ENCODE measurements at places on chromosomes 13 and 19. TPM values are rescaled to one million over a fixed set of nuclear protein-coding genes. Genes with fewer than 3 reads are reported as not detected.

GRCh38 chr19:57935731-57936130, 529 bp upstream of the ZNF418 start:
- H3K27ac ChIP-seq = no peak overlapping the region
- peaks cover 14% of the 10 kb centered on the region for H3K4me1 ChIP-seq
- H3K4me3 ChIP-seq = no peak overlapping the region
- H3K27me3 ChIP-seq = no peaks in the 10 kb centered on the region
- H3K36me3 ChIP-seq = peaks cover 16% of the 10 kb centered on the region

GRCh38 chr19:39951686-39952085, 17.3 kb upstream of the FCGBP start:
- H3K4me1 ChIP-seq = no peaks in the 10 kb centered on the region
- no peaks in the 10 kb centered on the region for H3K27me3 ChIP-seq
- H3K36me3 ChIP-seq = no peaks in the 10 kb centered on the region
- H3K4me3 ChIP-seq = no peak overlapping the region

- no peak overlapping the region for H3K27ac ChIP-seq
- H3K36me3 ChIP-seq = no peaks in the 10 kb centered on the region
- H3K4me1 ChIP-seq = no peaks in the 10 kb centered on the region
Measured at GRCh38 chr13:99303863-99304521, 3.2 kb downstream of the GPR183 start.

- no peaks in the 10 kb centered on the region for H3K27me3 ChIP-seq
- H3K36me3 ChIP-seq = no peaks in the 10 kb centered on the region
- H3K4me3 ChIP-seq = no peak overlapping the region
- DNase-seq = peak; percentile 91
- H3K27ac ChIP-seq = peak overlapping the region; percentile 81
- H3K4me1 ChIP-seq = peaks cover 78% of the 10 kb centered on the region
Measured at GRCh38 chr19:4374498-4375163, 25.7 kb downstream of the SH3GL1 start.

DNA sequence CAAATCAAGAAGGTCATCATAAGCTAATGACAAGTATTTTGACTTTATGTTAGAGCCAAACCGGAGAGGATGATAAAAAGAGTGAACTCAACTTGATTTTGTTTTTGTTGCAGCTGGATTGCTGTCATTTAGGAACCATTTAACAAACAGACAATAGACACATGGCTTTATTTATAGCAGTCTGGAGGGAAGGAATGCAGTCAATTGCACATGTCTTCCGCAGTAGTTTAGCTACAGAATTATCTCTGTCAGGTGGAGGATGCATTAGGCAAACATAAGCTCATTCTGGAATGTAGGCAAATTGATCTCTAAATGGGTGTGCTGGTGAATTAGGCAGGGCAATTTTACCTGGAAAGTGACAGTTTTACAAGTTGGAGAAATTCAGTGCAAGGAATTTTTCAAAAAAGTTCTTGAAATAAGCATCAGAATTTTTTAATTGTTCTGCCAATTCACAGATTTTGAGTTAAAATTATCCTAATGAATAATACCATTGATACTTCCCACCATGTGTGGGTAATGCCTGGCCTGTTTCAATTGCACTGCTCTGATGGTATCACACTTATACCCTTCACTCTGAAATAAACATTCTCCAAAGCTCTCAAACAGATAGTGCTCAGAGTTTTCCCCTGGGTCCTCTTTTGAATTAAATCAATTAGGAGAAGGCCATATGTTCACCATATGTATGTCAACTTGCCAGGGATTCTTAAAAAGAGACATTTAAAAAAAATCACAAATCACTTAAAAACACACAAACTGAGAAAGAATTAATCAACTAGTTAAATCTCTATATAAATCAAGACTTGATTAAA, 318.3 kb downstream of the NDFIP2 start:
- H3K27ac ChIP-seq = no peak overlapping the region

Gene TRPC4
- 0.75 TPM for total RNA-seq

GRCh38 chr19:36939153-36939552, 23.0 kb downstream of the ZNF568 start:
- peaks cover 55% of the 10 kb centered on the region for H3K36me3 ChIP-seq
- H3K27me3 ChIP-seq = no peaks in the 10 kb centered on the region
- H3K27ac ChIP-seq = no peak overlapping the region
- H3K4me1 ChIP-seq = no peaks in the 10 kb centered on the region

- H3K4me3 ChIP-seq = no peak overlapping the region
- no peaks in the 10 kb centered on the region for H3K4me1 ChIP-seq
- no peaks in the 10 kb centered on the region for H3K27me3 ChIP-seq
Measured at GRCh38 chr13:88866195-88866594, 1195.0 kb downstream of the SLITRK5 start.

All from heart left ventricle (tissue), 16 donors.